ENCODE measurements at places on chromosomes 3 and 15. TPM values are rescaled to one million over a fixed set of nuclear protein-coding genes. Genes with fewer than 3 reads are reported as not detected.

Gene CDC25A
- polyA plus RNA-seq, result 22.2 TPM

- H3K4me1 ChIP-seq, result peaks cover 14% of the 10 kb centered on the region
- H3K4me3 ChIP-seq, result peak overlapping the region; percentile 97
- H3K27me3 ChIP-seq, result no peaks in the 10 kb centered on the region
- no peak overlapping the region for H3K27ac ChIP-seq
Observed at GRCh38 chr3:14126017-14126886, 1.4 kb downstream of the TMEM43 start.

GRCh38 chr3:172561897-172562640 is 38.8 kb upstream of the TNFSF10 start:
- no peak overlapping the region for H3K4me3 ChIP-seq
- no peaks in the 10 kb centered on the region for H3K4me1 ChIP-seq
- H3K27ac ChIP-seq, result no peak overlapping the region
- H3K36me3 ChIP-seq, result no peaks in the 10 kb centered on the region

Gene SSUH2
- 0.62 TPM for polyA plus RNA-seq

DNA sequence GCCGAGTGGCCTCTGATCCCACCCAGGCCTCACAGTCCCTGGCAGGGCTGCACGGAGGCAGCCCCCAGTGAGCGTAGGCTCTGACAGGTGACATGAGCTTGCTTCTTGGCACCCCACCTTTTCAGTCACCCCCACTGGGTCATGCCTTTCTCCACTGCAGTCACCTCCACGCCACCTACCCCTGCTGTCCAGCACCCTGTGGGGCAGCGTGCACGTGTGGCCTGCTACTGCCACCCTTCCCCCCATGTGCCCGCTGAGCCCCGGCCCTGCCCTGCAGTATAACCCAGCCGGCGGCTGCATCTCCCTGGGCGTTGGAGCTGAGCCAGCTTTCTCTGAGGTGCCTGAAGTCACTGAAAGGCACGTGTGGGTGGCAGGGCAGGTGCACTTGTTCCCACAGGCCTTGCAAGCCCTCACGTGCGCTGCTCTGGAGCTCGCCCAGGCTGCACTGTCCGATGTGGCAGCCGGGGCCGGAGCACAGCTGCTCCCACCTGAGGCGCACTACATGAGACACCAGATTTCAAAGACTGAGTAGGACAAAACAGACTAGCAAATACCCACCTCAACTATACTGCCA is 65.6 kb downstream of the NIPA2 start:
- DNase-seq, result no peak
- H3K27me3 ChIP-seq, result no peaks in the 10 kb centered on the region
- H3K27ac ChIP-seq, result no peak overlapping the region
- no peak overlapping the region for H3K4me3 ChIP-seq
- H3K36me3 ChIP-seq, result no peaks in the 10 kb centered on the region
- H3K4me1 ChIP-seq, result no peaks in the 10 kb centered on the region

DNA sequence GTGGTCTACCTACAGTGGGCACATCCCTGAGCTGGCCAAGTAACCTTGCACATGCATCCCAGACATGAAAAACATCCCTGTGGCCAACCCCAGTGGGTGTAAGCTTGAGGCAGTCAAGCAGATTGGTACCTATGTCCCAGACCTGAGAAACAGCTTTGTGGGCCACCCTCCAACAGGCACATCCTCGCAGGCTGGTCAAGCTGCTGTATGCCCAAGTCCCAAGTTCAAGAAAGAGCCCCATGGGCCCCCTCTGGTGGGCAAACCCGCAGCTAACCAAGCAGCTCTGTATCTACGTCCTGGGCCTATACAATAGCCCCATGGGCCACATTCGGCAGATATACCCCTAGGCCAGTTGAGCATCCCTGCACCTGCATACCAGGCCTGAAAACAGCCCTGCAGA is 186.3 kb upstream of the GPR149 start:
- H3K27me3 ChIP-seq, result no peaks in the 10 kb centered on the region
- no peaks in the 10 kb centered on the region for H3K4me1 ChIP-seq

DNA sequence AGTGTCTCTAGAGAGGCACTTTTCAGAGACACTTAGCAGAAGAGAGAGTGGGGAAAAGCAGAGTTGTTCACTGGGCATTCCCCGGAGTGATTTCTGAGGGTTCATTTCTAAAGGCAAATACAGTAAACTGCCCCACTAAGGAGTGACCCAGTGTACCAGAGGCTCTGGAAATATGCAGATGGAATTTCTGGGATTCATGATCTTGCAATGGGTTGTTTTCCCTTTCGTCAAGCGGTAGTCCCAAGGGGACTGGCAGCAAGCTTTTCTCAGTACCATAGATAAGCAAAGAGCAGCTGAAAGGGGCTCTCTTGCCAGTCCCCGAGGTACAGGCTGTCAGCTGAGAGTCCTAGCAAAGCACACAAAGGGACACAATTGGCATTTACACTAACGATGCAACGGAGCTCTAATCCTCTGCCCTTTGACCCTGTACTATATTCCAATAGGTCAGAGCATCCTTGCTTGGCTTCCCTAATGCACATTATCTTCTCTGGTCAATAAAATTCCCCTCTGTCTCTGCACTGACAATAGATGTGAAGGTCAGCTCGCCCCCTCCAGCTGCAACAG is 155.6 kb downstream of the SEMA6D start:
- no peaks in the 10 kb centered on the region for H3K4me1 ChIP-seq
- H3K27me3 ChIP-seq, result no peaks in the 10 kb centered on the region
- H3K4me3 ChIP-seq, result no peak overlapping the region
- no peak for DNase-seq
- H3K27ac ChIP-seq, result no peak overlapping the region

Gene GNAT1
- 0.20 TPM for polyA plus RNA-seq

Gene PLCL2
- polyA plus RNA-seq, result 3.5 TPM

- H3K4me1 ChIP-seq, result no peaks in the 10 kb centered on the region
- H3K36me3 ChIP-seq, result peaks cover 30% of the 10 kb centered on the region
- H3K27me3 ChIP-seq, result no peaks in the 10 kb centered on the region
- H3K27ac ChIP-seq, result no peak overlapping the region
Observed at GRCh38 chr3:9787714-9788113, 4.6 kb downstream of the TADA3 start.

Gene NPAP1
- 0.06 TPM for polyA plus RNA-seq

Gene TMEM266
- polyA plus RNA-seq, result 2.6 TPM

DNA sequence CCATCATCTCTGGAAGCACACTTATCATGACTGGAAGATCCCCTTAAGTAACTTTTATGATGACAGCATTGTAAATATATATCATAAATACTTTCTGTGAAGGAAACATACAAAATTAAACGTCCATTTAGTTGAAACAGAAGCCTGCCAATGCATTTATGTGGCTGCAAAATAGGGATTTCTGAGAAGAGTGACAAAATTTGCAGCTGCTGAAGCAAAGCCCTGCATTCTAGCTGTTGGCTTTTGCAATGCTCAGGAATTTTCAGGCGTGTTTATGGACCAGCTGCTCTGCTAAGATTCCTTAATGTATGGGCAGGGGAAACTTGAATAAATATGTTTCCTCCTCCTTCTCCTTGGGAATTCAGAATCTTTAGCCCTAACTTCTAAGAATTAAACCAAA is 137.3 kb downstream of the CACNA2D3 start:
- H3K27ac ChIP-seq, result no peak overlapping the region
- no peaks in the 10 kb centered on the region for H3K36me3 ChIP-seq
- H3K4me1 ChIP-seq, result no peaks in the 10 kb centered on the region
- H3K4me3 ChIP-seq, result no peak overlapping the region
- no peak for DNase-seq
- no peaks in the 10 kb centered on the region for H3K27me3 ChIP-seq

Gene CSPG5
- 2.7 TPM for polyA plus RNA-seq

GRCh38 chr3:42610976-42611375 is 10.5 kb downstream of the NKTR start:
- no peaks in the 10 kb centered on the region for H3K27me3 ChIP-seq
- no peak for DNase-seq
- no peaks in the 10 kb centered on the region for H3K4me1 ChIP-seq
- no peak overlapping the region for H3K4me3 ChIP-seq
- no peak overlapping the region for H3K27ac ChIP-seq

Gene ECE2
- 0.44 TPM for polyA plus RNA-seq

Gene FAM174B
- 10.1 TPM for polyA plus RNA-seq

Gene CDHR4
- polyA plus RNA-seq, result 0.96 TPM

GRCh38 chr3:54951405-54951804 is 23.5 kb upstream of the LRTM1 start:
- H3K4me3 ChIP-seq, result no peak overlapping the region
- no peaks in the 10 kb centered on the region for H3K36me3 ChIP-seq
- no peak overlapping the region for H3K27ac ChIP-seq
- DNase-seq, result peak; percentile 68

Measured in H1 (cell line).